GM12878 (cell line): ENCODE measurements at places on chromosomes 1 and 21.

DNA sequence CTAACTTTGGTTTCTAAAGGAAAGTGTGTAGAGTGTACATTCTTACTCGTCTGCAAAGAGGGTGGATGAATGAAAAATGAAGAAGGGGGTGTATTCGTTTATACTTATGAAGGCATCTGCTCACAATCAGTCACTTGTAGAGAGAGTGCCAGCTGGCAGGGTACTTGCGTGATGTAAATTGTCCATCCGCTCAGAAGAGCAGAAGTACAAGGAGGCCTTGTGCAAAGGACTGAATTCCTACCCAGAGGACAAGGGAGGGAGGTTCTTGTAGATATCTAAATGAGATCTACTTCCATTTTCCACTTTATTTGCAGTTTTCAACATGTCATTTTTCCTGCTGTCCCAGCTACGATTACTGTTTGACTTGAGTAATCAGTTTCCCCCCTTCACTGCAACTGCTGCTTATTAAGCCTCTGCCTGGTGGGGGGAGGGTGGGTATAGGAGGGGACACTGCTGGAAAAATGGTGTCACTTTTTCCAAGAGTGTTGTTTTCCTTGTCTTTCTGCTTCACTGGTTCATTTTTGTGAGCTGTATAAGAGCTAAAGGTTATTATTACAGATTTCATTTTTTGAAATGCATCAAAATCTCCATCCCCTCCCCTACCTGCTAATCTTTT, 67.3 kb downstream of the LAMC1 start:
- no peak overlapping the region for H3K4me3 ChIP-seq
- H3K27ac ChIP-seq, result no peak overlapping the region
- no peak for DNase-seq
- H3K27me3 ChIP-seq, result no peaks in the 10 kb centered on the region
- H3K4me1 ChIP-seq, result peaks cover 11% of the 10 kb centered on the region; the same call in 1 of the 2 replicates

GRCh38 chr1:185104083-185104482, 52.7 kb downstream of the TRMT1L start:
- no peaks in the 10 kb centered on the region for H3K27me3 ChIP-seq
- H3K4me3 ChIP-seq, result no peak overlapping the region
- H3K4me1 ChIP-seq, result no peaks in the 10 kb centered on the region
- DNase-seq, result no peak
- peaks cover 3% of the 10 kb centered on the region; the same call in 1 of the 2 replicates for H3K36me3 ChIP-seq
- H3K27ac ChIP-seq, result no peak overlapping the region

- no peak overlapping the region for H3K4me3 ChIP-seq
- H3K36me3 ChIP-seq, result no peaks in the 10 kb centered on the region
- H3K27ac ChIP-seq, result no peak overlapping the region
- H3K27me3 ChIP-seq, result no peaks in the 10 kb centered on the region
These were observed 15.6 kb downstream of the NIBAN1 start for GRCh38 chr1:184958554-184959353.

- no peaks in the 10 kb centered on the region for H3K4me1 ChIP-seq
- DNase-seq, result no peak
- H3K36me3 ChIP-seq, result no peaks in the 10 kb centered on the region
- no peaks in the 10 kb centered on the region for H3K27me3 ChIP-seq
- H3K4me3 ChIP-seq, result no peak overlapping the region
- no peak overlapping the region for H3K27ac ChIP-seq
These were observed 4.0 kb upstream of the FTCD start for GRCh38 chr21:46159390-46159789.

DNA sequence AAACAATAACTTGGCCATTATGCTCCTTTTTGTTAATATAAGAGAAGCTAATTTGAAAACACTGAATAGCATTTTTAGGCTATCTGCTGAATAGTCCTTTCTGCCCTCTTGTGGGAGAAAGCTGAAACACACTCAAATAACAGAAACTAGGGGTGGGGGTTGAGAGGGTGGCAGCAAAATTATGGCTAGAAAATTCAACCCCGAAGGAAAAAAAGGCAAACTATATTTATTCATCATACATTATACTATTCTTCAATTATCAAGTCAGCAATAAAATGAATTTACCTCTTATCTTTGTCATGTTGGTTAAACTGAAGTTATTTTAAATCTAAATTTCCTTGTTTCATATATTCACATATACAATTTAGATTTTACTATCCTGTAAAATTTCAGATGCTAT, 255.9 kb downstream of the FAF1 start:
- H3K36me3 ChIP-seq, result no peaks in the 10 kb centered on the region
- H3K4me1 ChIP-seq, result no peaks in the 10 kb centered on the region
- H3K4me3 ChIP-seq, result no peak overlapping the region
- no peak overlapping the region for H3K27ac ChIP-seq
- H3K27me3 ChIP-seq, result no peaks in the 10 kb centered on the region

- DNase-seq, result no peak
- H3K36me3 ChIP-seq, result no peaks in the 10 kb centered on the region
These were observed at the start of gene S100A9 for GRCh38 chr1:153357853-153358690. S100A9 (plus strand) TSS chr1:153357854; CDS start chr1:153358284, 430 bp downstream.

- no peak overlapping the region for H3K4me3 ChIP-seq
- H3K27ac ChIP-seq, result no peak overlapping the region
- no peaks in the 10 kb centered on the region for H3K27me3 ChIP-seq
- no peaks in the 10 kb centered on the region for H3K4me1 ChIP-seq
- no peaks in the 10 kb centered on the region for H3K36me3 ChIP-seq
- no peak for DNase-seq
These were observed 50.1 kb downstream of the TIAM1 start for GRCh38 chr21:31293986-31294385.

- H3K27ac ChIP-seq, result peak overlapping the region; percentile 78
- H3K27me3 ChIP-seq, result no peaks in the 10 kb centered on the region
- H3K4me3 ChIP-seq, result peak overlapping the region; percentile 71
- peak; percentile 72 for DNase-seq
These were observed 34.4 kb downstream of the SLC2A1 start for GRCh38 chr1:42924082-42924850.

- H3K4me3 ChIP-seq, result no peak overlapping the region
- H3K27me3 ChIP-seq, result no peaks in the 10 kb centered on the region
- DNase-seq, result peak; percentile 54
These were observed 204.7 kb downstream of the LHX8 start for GRCh38 chr1:75338616-75339483.

GRCh38 chr1:184708084-184708676, 46.5 kb downstream of the EDEM3 start:
- no peaks in the 10 kb centered on the region for H3K27me3 ChIP-seq
- no peak for DNase-seq
- peaks cover 8% of the 10 kb centered on the region; the same call in 1 of the 2 replicates for H3K4me1 ChIP-seq
- no peak overlapping the region for H3K4me3 ChIP-seq
- peaks cover 8% of the 10 kb centered on the region for H3K36me3 ChIP-seq

- H3K4me1 ChIP-seq, result no peaks in the 10 kb centered on the region
- no peak overlapping the region for H3K4me3 ChIP-seq
- H3K27ac ChIP-seq, result no peak overlapping the region
- H3K27me3 ChIP-seq, result no peaks in the 10 kb centered on the region
These were observed 34.0 kb downstream of the TBCE start for GRCh38 chr1:235401251-235401650.

DNA sequence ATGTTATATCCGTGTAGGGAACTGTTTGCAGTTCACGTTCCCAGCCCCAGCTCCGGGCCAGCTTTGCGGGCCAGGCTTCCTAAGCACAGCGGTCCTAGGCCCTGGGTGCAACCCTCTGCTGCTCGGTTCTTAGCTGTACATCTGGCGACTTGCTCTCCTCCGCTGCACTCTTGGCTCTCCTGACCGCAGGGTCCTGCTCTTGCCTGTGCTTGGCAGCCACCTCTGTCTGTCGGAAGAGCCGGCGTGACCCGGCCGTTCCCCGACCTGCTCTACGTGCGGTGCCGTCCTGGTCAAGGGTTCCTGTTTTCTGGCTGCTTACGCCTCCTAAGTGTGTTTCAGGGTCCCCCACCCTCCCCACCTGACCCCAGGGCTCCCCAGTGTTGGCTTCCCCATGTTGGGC, 36.7 kb downstream of the FAAP20 start:
- H3K27me3 ChIP-seq, result no peaks in the 10 kb centered on the region
- no peak for DNase-seq
- no peak overlapping the region for H3K4me3 ChIP-seq
- H3K36me3 ChIP-seq, result no peaks in the 10 kb centered on the region
- H3K27ac ChIP-seq, result no peak overlapping the region
- H3K4me1 ChIP-seq, result no peaks in the 10 kb centered on the region

DNA sequence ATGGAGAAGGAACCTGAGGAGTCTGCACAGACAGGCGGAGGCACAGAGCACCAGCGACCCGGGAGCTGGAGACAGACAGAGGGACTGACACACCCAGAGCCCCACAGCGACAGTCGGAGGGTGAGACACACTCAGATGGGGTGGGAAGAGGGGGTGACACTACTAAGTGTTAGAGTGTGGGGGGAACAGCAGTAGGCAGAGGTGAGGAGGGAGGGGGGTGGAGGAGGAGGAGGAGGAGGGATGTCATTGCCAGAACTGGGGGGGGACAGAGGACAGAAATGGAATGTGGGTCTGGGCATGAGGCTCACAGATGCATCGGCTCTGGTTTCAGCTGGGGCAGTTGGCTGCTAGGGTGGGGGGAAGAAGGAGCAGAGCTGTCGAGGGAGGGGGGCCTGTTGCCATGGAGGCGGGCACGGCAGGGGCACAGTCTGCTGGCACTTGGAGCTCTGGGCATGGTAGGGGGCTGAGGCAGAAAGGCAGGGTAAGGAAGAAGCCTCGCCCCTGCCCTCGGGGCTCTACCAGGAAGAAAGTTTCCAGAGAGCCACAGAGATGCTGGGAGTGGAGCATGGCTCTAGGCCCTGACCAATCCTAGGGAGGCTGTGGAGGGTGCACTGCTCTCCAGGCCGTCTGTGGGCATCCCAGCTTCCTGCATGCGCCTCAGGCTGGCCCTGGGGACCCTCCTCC, 37.3 kb downstream of the AHDC1 start:
- no peaks in the 10 kb centered on the region; the same call in 1 of the 2 replicates for H3K36me3 ChIP-seq
- H3K4me3 ChIP-seq, result no peak overlapping the region
- H3K4me1 ChIP-seq, result peaks cover 7% of the 10 kb centered on the region
- no peak overlapping the region for H3K27ac ChIP-seq

GRCh38 chr1:48571303-48571987, 99.4 kb upstream of the SPATA6 start:
- H3K27ac ChIP-seq, result no peak overlapping the region
- no peaks in the 10 kb centered on the region for H3K4me1 ChIP-seq
- H3K27me3 ChIP-seq, result no peaks in the 10 kb centered on the region; the same call in 1 of the 2 replicates
- DNase-seq, result no peak
- no peaks in the 10 kb centered on the region for H3K36me3 ChIP-seq

- H3K27ac ChIP-seq, result no peak overlapping the region
- H3K4me1 ChIP-seq, result no peaks in the 10 kb centered on the region
- no peak for DNase-seq
- no peak overlapping the region for H3K4me3 ChIP-seq
These were observed 35.5 kb downstream of the LRRC3 start for GRCh38 chr21:44490816-44491215.

- peaks cover 23% of the 10 kb centered on the region for H3K4me1 ChIP-seq
- H3K4me3 ChIP-seq, result no peak overlapping the region
- H3K36me3 ChIP-seq, result no peaks in the 10 kb centered on the region
- no peak for DNase-seq
- H3K27me3 ChIP-seq, result no peaks in the 10 kb centered on the region
- no peak overlapping the region for H3K27ac ChIP-seq
These were observed 146.9 kb downstream of the MIS18A start for GRCh38 chr21:32131960-32132359.

DNA sequence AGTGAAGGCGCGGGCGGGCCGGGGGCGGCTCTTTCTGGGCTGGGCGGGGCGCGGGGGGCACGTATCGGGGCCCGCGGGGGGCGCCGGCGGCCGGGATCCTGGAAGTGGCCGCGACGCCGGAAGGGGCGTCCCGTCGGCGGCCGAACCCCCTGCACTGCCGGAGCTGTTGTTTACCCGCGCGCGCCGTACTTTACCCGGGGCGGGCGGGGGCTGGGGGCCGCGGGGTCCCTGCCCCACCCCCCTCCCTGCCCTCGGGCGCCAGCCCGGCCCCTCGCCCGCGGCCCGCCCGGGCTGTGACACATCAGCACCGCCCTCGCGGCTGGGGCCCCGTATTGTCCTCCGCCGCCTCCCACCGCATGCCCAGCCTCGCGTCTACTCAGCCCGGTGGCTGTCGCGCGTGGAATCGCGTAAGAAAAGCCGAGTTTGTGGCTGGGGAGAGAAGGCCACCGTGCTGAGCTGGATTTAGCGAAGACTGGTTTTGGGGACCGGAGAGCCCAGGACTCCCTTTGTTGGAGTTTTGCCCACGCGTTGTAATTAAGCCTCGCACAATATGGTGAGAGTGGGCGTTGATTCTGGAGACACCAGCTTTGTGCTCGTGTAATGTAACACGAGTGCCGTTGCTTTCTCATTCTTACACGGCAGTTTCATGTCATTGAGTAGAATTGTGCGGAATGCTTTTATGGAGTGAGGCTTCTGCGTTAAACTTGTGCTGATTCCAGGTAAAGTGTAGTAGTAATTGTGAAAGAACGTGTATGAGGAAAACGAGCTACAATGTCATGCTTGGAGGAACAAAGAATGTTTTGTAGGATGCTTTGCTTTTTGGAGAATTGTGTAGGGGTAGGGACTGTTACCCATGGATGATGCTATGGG, 559 bp downstream of the BACH1 start:
- no peaks in the 10 kb centered on the region for H3K27me3 ChIP-seq
- peaks cover 24% of the 10 kb centered on the region for H3K4me1 ChIP-seq
- no peak for DNase-seq
- H3K36me3 ChIP-seq, result no peaks in the 10 kb centered on the region
- H3K4me3 ChIP-seq, result peak overlapping the region; percentile 93

GRCh38 chr1:29963946-29964345, 727.6 kb downstream of the PTPRU start:
- H3K27ac ChIP-seq, result no peak overlapping the region
- no peaks in the 10 kb centered on the region; the same call in 1 of the 2 replicates for H3K27me3 ChIP-seq
- H3K4me1 ChIP-seq, result no peaks in the 10 kb centered on the region
- H3K4me3 ChIP-seq, result no peak overlapping the region
- no peaks in the 10 kb centered on the region for H3K36me3 ChIP-seq
- DNase-seq, result no peak

DNA sequence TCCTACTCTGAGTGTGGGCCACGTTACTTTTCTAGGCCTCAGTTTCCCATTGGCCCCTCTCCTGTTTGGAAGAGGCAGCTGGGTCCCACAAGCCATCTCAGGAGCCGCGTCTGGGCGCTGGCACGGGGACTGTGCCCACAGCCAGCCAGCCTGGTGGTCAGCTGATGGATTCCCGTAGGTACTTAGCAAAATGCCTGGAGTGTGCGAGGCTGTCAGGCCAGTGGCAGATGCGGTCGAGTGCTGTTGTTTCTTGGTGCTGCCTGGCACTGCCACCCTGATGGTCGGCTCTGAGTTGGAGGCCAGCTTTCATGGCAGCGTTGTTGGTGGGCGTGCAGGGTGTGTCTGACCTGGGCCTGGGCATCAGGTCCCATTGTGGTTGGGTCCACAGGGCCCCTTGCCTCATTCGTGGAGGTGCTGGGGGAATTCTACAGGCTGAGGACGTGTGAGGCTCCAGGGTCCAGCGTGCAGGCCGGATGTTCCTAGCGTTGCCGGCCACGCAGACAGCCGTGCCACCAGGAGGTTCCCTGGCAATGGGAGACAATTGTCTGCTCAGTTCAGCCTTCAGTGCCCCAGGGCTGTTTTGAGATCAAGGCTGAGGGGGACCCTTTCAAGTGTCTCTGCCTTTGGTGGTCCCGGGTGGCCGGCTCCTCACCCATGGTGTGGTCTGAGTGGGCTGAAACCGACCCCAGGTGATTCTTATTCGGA, 20.9 kb downstream of the SKI start:
- H3K27me3 ChIP-seq, result no peaks in the 10 kb centered on the region
- peaks cover 10% of the 10 kb centered on the region for H3K4me1 ChIP-seq
- no peak overlapping the region for H3K4me3 ChIP-seq
- no peak overlapping the region for H3K27ac ChIP-seq

- H3K27me3 ChIP-seq, result no peaks in the 10 kb centered on the region
- peaks cover 69% of the 10 kb centered on the region for H3K4me1 ChIP-seq
- H3K4me3 ChIP-seq, result 0 out of 2 replicates have a peak overlapping the region, but pooled peaks have one; percentile 30
- H3K27ac ChIP-seq, result peak overlapping the region; percentile 94
- H3K36me3 ChIP-seq, result no peaks in the 10 kb centered on the region
These were observed 9.1 kb downstream of the LMNA start for GRCh38 chr1:156123356-156124196.
